Mucosa of gallbladder (tissue), 1 donor: ENCODE measurements at places on chromosomes 3 and 15. TPM values are rescaled to one million over a fixed set of nuclear protein-coding genes. Genes with fewer than 3 reads are reported as not detected.

- no peak for DNase-seq
Measured at GRCh38 chr3:55690726-55691125, 203.6 kb upstream of the WNT5A start.

DNA sequence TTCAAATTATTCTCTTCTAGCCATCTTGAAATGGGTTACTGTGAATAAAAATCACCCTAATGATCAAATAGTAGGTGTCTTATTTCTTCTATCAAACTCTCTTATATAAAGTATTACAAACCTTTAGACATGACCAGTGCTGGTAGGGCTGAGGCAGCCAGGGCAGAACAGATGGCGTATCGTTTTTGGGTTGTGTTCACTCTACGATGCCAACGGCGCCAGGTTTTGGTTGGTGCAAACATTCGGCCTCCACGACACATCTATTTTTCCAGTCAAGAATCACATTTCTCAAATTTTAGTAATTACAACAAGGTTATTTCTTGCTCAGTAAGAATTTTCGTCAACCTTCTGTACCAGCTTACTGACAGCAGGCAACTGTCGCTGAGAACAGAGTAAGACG is 2.2 kb downstream of the RPL4 start:
- no peak for DNase-seq

DNA sequence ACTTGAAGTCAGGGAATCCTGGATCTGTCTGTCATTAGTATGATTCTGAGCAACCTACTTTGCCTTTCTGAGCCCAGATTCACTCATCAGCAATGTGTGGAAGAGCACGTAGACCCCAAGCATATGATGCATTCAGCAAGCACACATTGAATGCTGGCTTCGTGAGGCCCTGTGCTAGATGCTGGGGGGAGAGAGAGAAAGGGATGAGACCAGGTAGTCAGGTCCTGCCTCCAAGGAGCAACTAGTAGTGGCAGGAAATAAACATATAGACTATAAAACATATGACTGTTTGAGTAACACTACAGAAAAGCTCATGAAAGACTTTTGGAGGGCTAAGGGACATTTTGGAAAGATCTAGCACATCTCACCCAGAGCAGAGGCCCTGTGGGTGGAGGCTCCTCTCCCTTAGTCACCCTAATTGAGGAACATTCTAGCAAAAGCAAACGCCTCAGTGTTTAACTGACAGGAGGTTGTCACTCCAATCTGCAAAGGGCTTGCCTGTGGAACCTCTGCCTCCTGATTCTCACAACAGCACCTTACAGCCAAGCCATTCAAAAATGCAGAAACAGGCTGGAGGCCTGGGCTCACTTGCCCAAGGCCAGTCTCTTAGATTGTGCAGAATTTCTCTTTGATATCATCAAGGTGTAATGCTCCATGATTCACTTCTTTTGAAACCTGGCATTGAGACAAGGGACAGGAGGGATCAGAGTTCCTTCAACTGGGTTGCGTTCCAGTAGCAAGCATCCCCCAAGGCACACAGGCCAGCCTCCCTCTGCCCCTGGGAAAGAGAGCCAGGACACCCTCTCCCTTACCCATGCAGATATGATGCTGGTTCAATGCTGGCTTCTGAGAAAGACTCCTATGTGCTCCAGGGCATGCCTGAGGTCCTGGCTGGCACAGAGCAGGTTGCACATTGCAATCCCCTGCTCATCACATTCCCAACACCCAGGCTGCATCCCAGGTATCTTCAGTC is 26.1 kb downstream of the STARD5 start:
- no peak for DNase-seq

- no peak for DNase-seq
Measured at GRCh38 chr3:8945890-8946600, 17.2 kb downstream of the RAD18 start.

DNA sequence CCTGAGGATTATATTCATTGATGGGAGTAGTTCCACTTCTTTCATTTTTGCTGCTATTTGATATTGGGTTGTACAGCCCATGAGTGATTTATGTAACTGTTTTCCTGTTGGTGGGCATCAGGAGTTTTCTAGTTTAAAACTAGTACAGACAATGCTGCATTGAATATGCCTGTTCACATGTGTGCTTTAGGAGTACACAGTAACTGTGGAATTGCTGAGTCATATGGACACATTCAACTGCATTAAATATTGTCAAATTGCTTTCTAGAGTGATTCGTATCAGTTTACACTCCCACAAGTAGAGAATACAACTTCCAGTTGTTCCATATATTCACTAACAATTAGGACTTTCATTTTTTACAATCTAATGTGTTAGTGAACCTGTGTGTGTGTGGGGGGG is 59.8 kb upstream of the THSD4 start:
- DNase-seq = no peak

DNA sequence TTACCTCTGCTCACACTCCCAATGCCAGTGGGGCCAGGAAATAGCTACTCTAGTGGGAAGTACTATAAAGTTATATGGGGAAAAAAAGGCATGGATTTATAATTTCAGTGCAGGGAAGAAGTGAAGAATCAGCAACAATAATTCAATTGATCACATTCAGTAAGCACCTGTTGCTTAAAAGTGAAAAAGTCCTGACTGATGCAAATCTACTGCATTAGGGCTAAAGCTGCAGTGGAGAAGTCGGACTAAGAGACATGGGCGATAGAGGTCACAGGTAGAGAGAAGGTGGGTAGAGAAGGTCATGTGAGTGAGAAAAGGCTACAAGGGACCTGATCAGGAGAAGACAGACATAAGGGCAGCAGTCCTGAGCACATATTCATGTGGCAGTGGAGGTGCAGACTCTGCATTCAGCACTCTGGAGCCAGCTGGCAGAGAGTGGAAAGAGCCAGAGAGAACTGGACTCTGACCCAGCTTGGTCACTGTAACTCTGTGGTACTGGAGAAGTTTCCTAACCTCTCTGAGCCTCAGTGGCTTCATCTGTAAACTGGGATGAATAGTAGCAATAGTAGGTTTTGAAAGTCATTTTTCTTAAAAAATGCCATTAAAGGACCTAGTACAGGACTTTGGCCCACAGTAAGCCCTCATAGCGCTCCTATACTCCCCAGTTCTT is 17.6 kb upstream of the BCL2A1 start:
- DNase-seq = no peak

DNA sequence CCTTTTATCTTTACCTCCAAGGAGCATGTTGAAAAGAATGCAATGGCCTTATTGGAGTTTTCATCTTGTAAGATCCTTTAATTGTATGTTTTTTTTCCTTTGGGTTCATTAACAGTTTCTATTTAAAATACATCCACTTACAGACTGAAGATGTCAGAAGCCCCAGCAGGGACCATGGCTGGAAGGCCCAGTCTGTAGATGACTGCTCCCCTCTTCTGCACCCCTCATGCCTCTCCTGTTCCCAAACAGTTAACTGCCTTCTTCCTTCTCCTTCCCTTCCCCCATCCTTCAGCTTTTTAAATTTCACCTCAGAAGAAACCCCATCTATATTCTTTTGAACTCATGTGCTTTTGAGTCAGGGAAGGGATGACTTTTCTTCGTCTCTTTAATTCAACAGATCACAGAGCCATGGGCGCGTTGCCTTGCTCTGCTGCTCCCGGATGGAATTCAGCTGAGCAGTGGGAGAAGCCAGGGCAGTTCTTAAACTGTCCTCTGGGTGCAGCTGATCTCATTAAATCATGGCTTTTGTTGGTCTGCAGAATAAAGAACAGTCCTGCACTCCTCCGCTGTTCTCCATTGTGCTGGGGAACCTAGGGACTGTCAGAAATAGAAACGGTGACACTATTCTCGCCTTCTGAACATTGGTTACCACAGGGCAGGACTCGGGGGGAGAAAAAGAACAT is 71.5 kb upstream of the EIF1B start:
- no peak for DNase-seq

Gene MYLK
- 671 TPM for total RNA-seq

Gene TMEM212
- not detected for total RNA-seq

Gene EPHB1
- 2.0 TPM for total RNA-seq

Gene EPHA3
- total RNA-seq = 15.3 TPM

Gene CCR3
- not detected for total RNA-seq

Gene NEK10
- 6.2 TPM for total RNA-seq

Gene ATP13A5
- total RNA-seq = 0.86 TPM

Gene ISLR2
- 1.8 TPM for total RNA-seq

Gene FBXW12
- total RNA-seq = not detected
